ENCODE measurements at places on chromosomes 11 and 22.

GRCh38 chr11:120471131-120471530 is 40.4 kb upstream of the GRIK4 start:
- DNase-seq = no peak

- DNase-seq = no peak
Observed at GRCh38 chr22:32747588-32747987, 53.9 kb upstream of the TIMP3 start.

- DNase-seq = no peak
Observed at GRCh38 chr11:75160220-75160757, 9.4 kb downstream of the SLCO2B1 start.

DNA sequence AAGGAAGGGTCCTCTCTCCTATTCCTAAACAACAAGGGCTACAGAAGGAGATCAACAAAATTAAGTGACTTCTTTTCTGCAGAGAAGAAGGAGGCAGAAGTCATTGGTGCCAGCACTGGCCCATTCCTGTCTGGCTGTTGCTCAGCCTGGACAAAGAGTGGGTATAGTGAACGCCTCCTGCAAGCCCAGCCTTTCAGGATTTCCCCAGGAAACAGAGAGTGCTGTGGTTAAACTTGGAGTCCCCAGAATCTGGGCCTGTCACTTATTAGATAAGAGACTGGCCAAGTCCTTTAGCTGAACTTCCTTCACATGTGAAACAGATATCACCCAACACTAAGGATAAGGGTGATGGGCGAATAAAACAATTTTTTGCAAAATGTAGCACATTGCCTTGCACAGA is 10.9 kb downstream of the TST start:
- DNase-seq = no peak

GRCh38 chr11:41789376-41789775 is 329.9 kb upstream of the LRRC4C start:
- DNase-seq = no peak

DNA sequence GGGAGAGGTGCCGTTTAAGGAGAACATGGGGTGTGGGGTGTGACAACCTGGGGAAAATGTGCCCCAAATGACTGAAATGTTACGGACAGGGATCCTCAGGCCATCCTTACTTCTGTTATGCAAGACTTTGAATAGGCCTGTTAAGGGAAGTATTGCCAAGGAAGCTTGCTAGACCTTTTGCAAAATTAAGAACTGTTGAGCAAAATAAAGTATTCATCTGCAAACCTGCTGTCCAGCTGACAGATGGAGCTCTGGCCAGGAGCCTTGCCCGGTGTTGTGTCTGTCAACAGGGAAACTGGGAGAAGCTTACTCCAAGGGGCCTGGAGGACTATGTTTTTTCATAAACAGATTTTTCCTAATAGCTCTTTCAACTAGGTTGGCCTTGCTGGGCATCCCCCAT is 48.0 kb downstream of the FAT3 start:
- DNase-seq = no peak

- DNase-seq = no peak
Observed at GRCh38 chr11:112566124-112566523, 305.5 kb upstream of the PLET1 start.

GRCh38 chr22:39560127-39560526 is 10.4 kb upstream of the CACNA1I start:
- DNase-seq = no peak

- peak; percentile 44 for DNase-seq
Observed at GRCh38 chr11:57482782-57483561, 22.6 kb downstream of the RTN4RL2 start.

DNA sequence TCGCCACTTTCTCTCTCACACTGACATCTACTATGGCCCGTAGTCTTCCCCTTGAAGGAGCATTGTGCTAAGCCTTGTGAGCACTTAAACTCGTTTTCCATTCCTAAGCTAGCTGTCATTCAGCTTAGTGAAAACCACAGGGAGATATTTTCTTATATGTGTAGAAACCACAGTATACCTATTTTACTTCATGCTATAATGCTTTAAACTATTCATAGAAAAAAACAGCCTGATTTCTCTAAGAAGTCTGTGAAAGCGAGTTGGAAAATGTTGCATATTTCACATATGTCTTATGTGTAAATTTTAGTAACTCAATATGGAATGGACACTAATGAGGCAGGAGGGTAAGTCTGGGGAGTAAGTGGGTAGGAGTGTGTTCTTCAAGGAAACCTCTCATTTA is 194.3 kb upstream of the CTSC start:
- no peak for DNase-seq
